Activated T-cell treated with anti-CD3 and anti-CD28 coated beads for 1 hour (primary cell): ENCODE measurements at places on chromosomes 4 and X.

- DNase-seq, result no peak
Measured at GRCh38 chr4:151207186-151207585, 69.8 kb upstream of the PRSS48 start.

- DNase-seq, result no peak
Measured at GRCh38 chr4:115272594-115272993, 159.2 kb upstream of the NDST4 start.

DNA sequence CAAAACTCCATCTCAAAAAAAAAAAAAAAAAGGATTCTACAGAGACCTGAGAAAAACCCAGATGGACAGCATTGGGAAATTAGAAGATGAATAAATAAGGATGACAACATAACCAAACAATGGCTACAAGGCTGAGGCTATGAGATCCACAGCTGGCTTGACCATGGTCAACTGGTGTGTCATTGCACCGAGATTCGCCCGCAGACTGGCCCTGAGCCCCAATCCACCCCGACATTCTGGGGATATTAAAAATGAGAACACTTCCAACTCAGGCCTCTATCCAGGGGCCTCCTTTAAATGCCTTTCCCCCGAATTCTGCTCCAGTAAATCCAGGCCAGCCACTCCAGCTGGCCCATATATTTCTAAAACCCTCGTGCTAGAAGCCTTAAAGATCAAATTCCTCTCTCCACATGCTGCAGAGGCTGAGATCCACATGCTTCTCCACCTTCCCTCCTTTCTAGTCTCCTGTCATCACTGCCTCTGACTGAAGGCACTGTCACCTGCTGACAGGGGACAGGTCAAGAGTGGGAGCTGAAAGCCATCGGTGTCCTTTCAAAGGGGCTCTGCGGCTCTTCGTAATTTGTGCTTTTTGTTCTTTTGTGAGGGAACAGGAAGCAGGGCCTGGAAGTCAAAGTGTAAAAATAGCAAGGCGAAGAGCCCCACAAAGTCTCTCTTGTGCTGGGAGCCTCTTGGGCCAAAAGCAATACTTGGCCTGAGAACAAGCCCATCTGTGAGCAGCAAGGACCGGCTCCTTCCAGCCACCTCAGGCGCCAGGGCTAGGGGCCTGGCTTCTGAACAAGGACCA lies 203.7 kb downstream of the NSUN7 start:
- DNase-seq, result no peak

GRCh38 chr4:7295197-7295910 lies 103.0 kb downstream of the SORCS2 start:
- no peak for DNase-seq

DNA sequence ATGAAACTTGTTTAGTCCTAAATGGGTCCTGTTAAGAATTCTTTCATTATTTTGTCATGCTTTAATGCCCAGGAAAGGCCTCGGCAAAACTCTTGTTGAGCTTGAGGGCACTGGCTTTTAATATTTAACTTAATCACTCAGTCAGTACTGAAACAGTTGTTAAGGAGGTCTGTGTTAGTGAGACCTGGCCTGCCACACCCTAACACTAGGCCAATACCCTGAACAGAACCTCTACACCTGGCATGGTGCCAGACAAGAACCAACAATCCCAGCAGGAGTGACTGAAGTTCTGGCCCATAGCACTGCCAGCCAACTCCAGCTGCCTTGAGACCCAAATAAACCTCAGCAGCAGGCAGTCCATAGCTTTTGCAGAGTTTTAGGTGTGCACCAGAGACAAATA lies 85.7 kb upstream of the ITM2A start:
- DNase-seq, result no peak

DNA sequence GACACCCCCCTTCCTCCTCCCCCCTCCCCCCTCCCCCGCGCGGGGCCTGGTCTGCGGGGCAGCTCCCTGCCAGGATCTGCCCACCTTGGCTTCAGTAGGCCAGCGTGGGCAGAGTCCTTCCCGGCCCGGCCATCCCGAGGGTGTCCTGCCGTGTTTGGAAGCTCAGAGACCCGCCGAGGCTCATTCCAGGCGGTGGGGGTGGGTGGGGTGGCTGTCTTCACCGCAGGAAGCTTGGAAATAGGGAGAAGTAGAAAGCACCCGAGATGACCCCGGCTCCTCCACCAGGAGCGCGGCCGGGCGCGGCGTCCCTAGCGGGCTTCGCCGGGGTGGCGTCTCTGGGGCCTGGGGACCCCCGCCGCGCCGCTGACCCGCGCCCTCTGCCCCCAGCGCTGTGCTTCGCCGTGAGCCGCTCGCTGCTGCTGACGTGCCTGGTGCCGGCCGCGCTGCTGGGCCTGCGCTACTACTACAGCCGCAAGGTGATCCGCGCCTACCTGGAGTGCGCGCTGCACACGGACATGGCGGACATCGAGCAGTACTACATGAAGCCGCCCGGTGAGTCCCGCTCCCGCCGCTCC lies 1.6 kb downstream of the NAT8L start:
- DNase-seq, result no peak
